ENCODE measurements at places on chromosomes 12 and 14. TPM values are rescaled to one million over a fixed set of nuclear protein-coding genes. Genes with fewer than 3 reads are reported as not detected.

DNA sequence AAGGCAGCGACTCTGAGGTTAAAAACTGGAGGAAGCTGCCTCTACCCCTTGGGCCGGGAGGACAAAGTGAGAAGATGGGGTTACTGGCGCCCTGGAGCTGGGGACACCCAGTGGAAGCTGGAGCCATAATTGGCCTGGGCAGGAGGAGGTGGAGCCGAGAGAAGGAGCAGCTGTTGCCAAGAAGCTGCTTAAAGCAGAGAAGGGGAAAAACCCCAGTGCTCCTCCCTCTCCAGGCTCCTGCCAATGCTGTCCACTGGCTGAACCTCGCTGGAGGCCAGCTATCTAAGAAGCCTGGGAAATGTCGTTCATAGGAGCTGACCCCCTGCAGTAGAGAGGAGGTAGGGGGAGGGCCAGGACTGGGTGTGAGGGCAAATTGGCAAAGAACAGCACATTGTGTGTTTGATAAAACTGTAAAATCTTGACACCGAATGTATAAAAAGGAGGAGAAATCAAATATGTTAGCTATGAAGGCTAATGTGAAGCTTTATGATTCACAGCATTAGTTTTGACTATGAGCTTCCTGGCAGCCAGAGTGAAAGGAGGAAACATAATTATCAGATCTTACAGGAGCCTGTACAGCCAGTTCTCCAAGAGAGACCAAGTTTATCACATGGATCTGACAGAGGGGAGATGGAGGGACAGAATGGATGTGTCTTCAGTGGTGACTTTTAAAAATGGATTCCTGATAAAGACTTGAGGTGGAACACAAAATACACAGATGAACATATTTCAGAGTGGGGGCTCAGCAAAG, 9.5 kb downstream of the HHIPL1 start:
- no peak for DNase-seq

- DNase-seq: no peak
Measured at GRCh38 chr12:31589598-31589903, 1.4 kb downstream of the DENND5B start.

- DNase-seq: no peak
Measured at GRCh38 chr14:100211366-100211765, 27.6 kb upstream of the YY1 start.

The GALNT8 gene
- polyA plus RNA-seq: 4.7 TPM

The LIN7A gene
- 5.8 TPM for polyA plus RNA-seq

The FLRT2 gene
- 2.4 TPM for polyA plus RNA-seq

All from H1 (cell line).